ENCODE measurements at places on chromosomes 5 and 9.

DNA sequence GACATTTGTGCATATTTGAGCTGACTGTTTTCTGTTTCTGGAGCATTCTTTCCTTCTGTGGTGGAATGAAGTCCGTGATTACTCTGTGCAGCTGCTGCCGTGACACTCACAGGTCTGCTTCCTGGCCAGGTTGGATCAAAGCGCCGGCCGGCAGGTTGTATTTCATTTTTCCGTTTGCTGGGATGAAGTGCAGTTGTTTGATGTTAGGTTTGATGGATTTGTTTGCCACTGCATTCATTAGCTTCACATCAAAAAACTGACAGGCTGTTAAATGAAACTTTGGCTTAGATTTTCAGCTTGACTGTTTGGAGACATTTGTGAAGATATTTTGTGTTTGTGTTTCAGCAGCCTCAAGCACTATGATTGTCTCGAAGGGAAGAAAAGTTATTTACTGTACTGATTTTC lies 140.1 kb downstream of the KDM4C start:
- no peak for DNase-seq

DNA sequence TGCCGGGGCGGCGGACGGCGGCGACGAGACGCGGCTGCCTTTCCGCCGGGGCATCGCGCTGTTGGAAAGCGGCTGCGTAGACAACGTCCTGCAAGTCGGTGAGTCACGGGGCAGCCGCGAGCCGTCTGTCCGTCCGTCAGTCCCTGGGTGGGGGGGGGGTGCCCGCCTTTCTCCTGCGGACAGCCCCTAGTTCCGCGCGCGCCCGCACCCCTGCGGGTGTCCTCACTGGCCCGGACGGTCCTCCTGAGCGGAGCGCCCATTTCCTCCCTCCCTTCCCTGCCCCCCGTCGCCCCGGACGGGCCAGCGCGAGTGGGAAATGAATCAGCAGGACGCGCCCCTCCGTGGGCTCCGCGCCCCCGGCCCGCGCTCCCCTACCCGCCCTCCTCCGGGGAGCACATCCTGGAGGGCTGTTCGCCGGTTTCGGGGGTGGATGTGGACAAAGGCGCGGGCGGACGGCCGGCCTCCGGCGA lies 828 bp downstream of the ZSWIM6 start:
- DNase-seq = no peak

GRCh38 chr5:163408311-163408923 lies 29.0 kb upstream of the CCNG1 start:
- DNase-seq = peak; percentile 11

GRCh38 chr5:111043712-111044506 lies 27.6 kb upstream of the TSLP start:
- no peak for DNase-seq
